LHCN-M2 (cell line): ENCODE measurements at places on chromosomes 16 and 17. TPM values are rescaled to one million over a fixed set of nuclear protein-coding genes. Genes with fewer than 3 reads are reported as not detected.

- peak; percentile 59 for DNase-seq
These were observed 112.4 kb downstream of the SPECC1 start for GRCh38 chr17:20121359-20122253.

DNA sequence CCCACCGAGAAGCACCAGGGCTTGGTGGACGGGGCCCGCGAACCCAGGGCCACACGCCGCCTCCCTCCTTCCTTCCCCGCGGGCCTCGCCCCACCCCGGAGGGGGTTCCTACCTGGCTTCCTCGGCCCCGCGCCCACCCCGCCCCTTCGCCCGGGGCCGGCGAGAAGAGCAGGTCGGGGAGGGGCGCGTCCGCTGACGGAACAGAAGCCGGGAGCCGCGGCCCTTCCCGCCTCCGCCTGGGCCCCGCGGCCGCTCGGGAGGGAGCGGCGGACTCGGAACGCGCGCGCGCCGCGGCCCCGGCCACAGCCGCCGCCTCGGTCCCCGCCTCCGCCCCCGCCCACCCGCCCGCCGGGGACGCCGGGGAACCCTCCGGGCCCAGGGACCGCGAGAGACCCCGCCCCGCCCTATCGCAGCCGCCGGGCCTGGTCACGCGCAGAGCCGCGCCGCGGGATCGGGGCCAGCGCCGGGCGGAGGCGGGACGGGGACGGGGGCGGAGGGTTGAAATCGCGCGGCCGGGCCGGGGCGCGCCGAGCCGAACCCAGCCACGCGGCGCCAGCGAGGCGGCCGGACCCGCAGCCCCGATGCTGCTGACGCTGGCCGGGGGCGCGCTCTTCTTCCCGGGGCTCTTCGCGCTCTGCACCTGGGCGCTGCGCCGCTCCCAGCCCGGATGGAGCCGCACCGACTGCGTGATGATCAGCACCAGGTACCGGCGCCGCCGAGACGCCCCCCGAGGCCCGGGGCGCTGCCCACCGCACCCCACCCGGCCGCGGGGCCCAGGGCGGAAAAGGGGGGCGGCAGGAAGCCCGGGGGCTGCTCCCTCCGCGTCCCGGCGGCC, at the start of gene TLCD3A:
Gene TLCD3A, plus strand, starts transcription at position 530 of the 835 bp plus-strand sequence. Its CDS starts 52 bp downstream, at position 582.
- DNase-seq: peak; percentile 52

DNA sequence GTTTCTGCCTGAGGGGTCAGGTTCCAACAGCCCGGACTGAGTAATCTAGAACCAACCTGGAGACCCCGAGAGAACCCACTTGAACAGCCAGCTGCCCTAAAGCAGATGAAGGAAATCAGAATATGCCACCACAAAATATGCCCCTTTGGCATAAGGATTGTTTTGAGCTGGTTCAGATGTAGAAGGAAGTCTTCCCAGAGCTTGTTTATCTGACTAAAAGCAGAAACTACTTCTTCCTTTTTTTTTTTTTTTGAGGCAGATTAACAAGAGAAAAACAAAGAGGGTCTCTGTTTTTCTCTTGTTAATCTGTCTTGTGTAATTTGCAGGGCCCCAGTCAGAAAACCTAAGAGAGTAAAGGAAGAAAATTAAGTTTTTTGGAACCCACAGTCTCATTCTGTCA, 53.0 kb downstream of the PECAM1 start:
- DNase-seq: no peak

DNA sequence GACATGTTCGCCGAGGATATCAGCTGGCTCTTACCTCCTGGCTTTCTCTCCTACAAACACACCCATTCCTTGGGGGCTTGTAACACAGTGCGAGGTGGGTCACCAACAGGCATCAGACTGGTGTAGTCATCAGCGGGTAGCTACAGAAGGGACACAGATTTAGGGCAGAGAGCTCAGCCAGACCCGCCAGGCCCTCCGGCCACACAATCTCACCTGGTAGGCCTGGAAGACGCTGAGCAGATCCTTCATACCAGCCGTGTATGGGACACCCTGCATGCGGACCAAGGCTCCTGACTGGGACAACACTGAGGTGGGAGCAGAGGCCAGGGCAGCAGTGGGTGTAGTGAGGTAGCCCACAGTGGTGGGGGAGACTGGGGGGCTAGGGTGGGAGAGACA, 5.8 kb downstream of the ESRP2 start:
- no peak for DNase-seq

DNA sequence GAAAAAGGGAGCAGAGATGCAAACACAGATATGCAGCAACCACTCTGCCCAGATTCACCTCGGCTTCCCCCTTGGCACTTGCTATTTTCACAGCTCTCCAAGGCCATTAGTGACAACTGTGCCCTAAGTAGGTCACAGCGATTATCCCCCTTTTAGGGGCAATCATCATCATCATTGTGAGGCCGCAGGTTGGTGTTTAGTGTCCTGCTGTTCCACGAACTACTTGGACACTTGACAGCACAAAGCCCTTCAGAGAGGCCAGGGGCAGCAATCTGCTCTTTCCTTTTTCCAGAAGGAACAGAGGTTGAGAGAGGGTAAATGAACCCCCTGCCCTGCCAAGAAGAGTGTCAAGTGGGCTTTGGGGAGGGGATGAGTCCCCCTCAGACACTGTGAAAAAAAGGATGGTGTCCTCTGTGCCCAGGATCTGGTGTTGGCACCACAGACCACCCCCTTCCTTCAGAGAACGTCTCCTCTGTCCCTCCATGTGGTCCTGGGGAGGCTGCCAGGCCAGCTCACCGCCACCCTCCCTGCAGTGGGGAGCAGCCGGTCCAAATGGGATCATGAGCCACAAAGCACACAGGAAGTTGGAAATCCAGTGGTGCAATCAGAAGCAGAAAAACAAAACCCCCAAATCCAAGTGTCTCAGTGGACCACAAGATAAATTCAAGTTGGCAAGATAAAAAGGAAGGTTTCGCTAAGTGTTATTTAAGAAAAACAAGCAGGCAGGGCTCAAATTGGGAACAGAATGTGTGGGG, 78.4 kb upstream of the MED9 start:
- no peak for DNase-seq

- DNase-seq: no peak
These were observed 5.1 kb upstream of the HSBP1 start for GRCh38 chr16:83802554-83803205.

DNA sequence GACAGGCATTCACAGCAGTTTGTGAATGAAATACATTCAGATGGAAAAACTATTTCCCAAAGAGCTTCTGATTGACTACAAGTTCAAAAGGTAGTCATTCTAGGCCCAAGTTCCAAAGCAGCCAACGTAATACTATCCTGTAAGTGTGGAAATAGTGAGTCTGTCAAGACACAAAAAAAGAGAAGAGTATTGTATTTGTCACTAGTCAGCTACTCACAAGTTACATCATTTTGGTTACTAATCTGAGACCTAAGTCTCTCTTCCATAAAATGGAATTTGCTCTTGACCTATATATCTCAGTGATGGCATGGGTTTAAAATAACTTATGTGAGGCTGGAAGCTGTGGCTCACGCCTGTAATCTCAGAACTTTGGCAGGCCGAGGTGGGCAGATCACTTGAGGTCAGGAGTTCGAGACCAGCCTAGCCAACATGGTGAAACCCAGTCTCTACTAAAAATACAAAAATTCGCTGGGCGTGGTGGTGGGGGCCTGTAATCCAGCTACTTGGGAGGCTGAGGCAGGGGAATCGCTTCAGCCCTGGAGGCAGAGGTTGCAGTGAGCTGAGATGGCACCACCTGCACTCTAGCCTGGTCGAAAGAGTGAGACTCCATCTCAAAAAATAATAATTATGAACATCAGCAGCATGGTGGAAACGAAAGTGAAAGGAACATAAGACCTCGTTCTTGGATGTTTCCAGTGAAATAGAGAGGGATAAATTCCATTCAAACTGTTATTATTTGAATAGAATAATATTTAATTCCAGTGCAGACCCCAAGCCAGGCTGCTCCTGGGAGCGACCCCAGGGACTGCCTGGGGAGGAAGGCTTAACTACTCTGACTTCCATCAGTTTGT, 2.9 kb downstream of the CMC2 start:
- no peak for DNase-seq

DNA sequence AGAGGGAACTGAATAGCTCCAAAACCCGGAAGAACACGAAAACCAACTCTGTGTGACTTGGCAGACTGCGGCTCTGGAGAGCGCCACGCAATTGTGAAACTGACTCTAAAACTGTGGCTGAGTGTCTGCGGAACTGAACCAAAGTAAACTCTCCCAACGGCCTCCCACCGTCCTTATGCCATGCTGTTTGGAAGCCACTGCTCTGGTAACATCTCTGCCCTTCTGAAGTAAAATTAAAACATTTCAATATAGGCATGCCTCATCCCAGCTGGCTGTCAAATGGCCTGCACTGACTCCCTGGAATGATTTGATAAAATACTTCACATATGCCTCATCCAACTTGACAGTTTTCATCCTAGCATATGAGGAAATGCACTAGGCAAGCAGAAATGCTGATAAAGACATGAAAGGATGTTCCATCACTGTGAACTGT, 70.2 kb downstream of the PARN start:
- peak; percentile 28 for DNase-seq

DNA sequence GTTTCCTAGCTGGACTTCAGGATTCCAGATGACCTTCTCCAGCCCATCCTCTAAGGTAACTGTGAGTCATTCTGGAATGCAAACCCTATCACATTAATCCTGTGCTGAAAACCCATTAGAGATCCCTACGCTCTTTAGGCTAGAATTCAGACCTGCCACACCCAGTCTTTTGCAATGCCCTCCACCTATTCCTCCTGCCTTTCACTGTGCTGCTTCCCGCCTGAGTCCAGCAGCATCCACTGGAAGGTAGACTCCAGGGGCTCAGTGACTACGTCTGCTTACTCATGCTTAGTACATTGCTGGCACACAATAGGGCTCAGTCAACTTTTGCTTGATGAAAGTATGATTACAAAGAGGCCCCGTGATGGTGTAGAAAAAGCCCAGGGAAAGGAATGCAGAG, 121.1 kb downstream of the SPACA3 start:
- DNase-seq: no peak

DNA sequence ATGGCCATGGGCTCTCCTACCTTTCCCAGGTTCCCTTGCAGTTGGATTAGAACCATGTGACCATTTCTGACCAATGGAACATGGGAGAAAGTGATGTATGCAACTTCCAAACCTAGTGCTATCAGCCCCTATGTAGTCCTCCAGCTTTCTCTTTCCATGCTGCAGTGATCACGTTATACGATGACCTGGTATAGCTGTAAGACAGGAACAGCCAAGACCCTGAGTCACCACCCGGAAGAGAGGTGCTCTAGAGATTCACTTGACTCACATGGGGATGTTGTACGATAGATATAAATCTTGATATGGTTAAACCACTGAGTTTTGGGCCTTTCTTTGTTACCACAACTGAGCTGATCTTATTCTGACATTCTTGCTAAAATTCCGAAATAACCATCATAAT, 65.1 kb downstream of the NOG start:
- DNase-seq: no peak

GRCh38 chr17:68498479-68499326, 13.5 kb upstream of the PRKAR1A start:
- DNase-seq: no peak

DNA sequence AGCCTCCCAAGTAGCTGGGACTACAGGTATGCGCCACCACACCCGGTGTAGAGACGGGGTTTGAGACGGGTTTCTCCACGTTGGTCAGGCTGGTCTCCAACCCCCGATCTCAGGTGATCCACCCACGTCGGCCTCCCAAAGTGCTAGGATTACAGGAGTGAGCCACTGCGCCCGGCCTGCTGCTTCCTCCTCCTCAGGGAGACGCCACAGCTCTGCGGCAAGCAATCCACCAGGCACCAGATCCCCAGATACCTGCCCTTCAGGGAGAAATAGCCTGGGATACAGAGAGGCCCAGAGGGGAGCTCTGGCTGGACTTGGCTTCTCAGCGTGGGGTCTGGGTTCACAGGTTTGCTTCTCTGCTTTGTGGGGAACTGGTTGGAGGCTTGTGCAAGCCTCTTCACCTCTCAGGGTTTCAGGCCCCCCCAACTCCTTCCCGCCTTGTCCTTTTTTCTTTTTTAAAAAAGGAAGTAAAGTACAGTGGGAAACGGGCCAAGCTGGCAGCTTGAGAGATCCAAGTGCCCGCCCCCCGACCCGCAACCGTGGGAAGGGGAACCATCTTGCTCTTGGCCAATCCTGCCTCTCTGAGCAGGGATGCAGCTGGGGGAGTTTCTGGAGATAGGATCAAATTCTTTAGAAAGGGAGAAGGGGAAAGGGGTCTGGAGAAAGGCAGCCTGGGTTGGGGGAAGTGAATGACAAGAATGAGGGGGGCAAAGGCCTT, 2.6 kb upstream of the SPHK1 start:
- no peak for DNase-seq

- DNase-seq: no peak
These were observed 24.0 kb upstream of the GINS2 start for GRCh38 chr16:85712801-85713200.

DNA sequence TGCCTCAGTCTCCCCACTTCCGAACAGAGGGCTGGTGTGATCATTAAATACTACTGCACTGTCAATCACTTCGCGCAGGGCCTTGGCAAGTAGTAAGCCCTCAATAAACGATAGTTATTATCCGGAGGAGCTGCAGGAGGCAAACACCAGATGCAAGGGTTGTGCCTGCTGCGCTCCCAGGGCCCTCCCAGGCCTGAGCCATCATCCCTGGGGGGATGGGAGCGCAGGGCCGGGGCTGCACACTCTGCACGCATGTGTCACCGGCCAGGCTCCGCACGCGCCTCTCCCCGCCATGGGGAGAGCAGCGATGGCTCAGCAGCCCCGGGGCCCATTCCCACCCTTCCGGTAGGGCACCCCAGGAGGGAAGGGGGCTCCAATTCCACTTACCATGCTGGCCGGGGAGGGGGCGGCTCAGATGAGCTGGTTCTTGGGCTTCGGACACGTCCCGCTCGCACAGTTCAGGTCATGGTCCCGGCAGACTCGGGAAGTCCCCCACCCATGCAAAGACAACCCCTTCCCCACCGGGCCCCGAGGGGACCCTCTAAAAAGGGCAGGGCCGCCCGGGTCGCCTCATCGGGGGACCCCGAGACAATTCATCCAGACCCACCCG, 681 bp downstream of the XPO6 start:
- peak; percentile 79 for DNase-seq

Gene GRB7
- 0.06 TPM in 2 replicates for total RNA-seq

Gene DPEP3
- not detected in 2 replicates for total RNA-seq

Gene MRPS7
- 52.4 and 58.4 TPM in 2 replicates for total RNA-seq

Gene ABCC12
- total RNA-seq: not detected in 2 replicates

Gene WFDC1
- total RNA-seq: not detected in 2 replicates

Gene CDH3
- not detected in 2 replicates for total RNA-seq

Gene NUTF2
- total RNA-seq: 86.3 and 142 TPM in 2 replicates

Gene PRSS33
- not detected in 2 replicates for total RNA-seq

Gene C16orf86
- total RNA-seq: 4.6 and 6.3 TPM in 2 replicates

Gene SRCIN1
- total RNA-seq: not detected in 2 replicates

Gene KRT40
- total RNA-seq: not detected in 2 replicates

Gene KRT36
- total RNA-seq: not detected in 2 replicates
